ENCODE measurements at places on chromosomes 2 and 18. TPM values are rescaled to one million over a fixed set of nuclear protein-coding genes. Genes with fewer than 3 reads are reported as not detected.

Gene PRKCE
- 6.3 TPM for total RNA-seq

Gene SH3BP4
- total RNA-seq, result 24.6 TPM

Gene LGALSL
- 14.0 TPM for total RNA-seq

- DNase-seq, result peak; percentile 84
Observed at GRCh38 chr18:45628979-45629958, 14.0 kb downstream of the SLC14A2 start.
